ENCODE measurements at places on chromosomes 1 and 21.

GRCh38 chr1:174713796-174714195, 266.0 kb downstream of the GPR52 start:
- DNase-seq, result no peak

GRCh38 chr1:9881838-9882249, 28.2 kb downstream of the CTNNBIP1 start:
- DNase-seq, result no peak

DNA sequence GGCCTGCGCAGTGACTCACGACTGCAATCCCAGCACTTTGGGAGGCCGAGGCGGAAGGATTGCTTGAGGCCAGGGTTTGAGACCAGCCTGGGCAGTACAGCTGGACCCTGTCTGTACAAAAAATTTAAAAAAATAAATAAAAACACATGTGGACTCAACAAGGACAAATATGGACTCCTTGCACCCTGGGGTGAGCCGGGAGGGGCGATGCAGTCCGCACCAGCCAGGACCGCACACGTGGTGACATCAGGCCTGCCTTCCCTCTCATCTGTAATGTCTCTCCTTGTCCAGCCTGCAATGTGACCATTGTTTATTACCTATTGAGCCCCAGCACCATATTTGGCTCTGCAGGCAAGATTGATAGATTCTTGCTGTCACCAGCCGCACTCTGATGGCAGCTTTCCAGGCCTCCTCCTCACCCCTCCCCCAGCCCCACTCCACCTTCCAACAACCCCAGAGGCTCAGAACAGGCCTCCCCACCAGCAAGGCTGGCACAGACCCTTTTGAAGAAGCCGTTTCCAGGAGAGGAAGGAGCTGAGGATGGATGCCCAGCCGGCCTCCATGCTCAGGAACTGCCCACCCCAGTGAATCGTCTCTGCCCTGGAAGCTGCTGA, 55.2 kb downstream of the IRF2BP2 start:
- DNase-seq, result no peak

DNA sequence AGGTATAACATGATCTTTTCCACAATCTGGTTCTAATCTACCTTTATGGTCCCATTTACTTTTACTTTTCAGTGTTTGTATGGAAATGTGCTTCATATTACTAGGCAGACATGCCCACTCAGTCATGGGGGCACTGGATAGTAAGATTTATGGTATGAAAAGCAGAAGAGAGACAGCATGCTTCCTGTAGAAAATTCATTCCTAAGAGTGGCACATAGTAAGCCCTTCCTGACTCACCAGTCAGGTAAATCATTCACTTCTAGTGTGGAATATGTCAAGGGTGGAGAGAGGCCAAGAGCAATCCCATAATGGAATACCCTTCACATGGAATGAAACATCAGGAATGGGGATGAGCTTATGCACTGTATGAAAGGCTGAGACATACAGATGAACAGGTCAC, 49.5 kb upstream of the BCL10 start:
- DNase-seq, result no peak

- DNase-seq, result no peak
Observed at GRCh38 chr21:38751379-38752050, 54.2 kb upstream of the ETS2 start.

- no peak for DNase-seq
Observed at GRCh38 chr21:42568376-42568775, 54.7 kb downstream of the SLC37A1 start.

All from NCI-H524 treated with DMSO at 0.1 percent for 48 hours (cell line).